ENCODE measurements at places on chromosomes 16 and 17.

- DNase-seq: no peak
These were observed 207.0 kb upstream of the IRX3 start for GRCh38 chr16:54493594-54493993.

GRCh38 chr16:2785101-2785991 lies 2.0 kb downstream of the PRSS33 start:
- DNase-seq: no peak

- DNase-seq: no peak
These were observed 31.1 kb downstream of the IGF2BP1 start for GRCh38 chr17:49028271-49028670.

DNA sequence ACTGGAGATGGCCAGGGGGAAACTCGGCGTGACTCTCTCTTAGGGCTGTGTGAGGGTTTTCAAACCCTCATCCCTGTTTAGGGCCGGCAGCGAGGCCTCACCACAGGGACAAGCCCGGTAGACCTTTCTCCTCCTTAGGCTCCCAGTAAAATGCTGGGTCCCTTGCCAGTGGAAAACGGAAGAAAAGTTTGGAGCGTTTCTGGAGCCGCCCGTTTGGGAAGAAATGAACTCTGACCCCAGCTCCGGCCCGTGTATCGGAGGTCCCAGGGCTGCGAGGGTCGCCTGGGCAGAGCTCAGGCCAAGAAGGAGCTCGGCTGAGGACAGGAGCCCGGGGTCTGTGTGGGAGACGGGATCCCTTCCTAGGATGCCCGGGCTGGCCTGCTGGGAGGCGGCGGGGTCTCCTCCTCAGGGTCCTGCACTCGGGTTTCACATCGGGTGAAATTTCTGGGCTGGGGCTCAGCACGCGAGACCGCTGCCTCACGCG lies 23.2 kb downstream of the ZNF213 start:
- DNase-seq: no peak

- peak; percentile 88 for DNase-seq
These were observed 138.8 kb downstream of the MRM1 start for GRCh38 chr17:36740157-36740556.

Data from BE2C (cell line).